ENCODE measurements at places on chromosomes 11 and 22.
A peak's percentile ranks its signal among the peaks of the same experiment; 100 is the strongest.

DNA sequence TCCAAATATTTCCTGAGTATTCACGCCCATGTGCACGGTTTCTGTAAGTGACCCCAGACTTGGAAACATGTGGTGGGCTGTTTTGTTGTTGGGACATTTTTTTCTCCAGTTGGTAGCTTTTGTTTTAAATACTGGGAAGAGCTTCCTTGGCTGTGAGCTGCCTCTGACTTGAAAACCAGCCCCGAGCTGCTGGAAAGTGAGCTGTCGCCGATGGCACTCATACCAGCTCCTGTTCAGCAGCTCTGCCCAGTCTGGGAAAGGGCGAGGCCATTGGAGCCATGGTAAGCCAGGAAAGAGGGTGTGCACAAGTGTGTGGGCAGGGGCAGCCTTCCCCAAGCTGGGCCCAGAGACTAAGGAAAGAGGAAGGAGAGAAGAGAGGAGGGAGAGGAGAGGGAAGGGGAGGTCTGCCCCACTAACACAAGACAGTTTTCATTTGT is 3.2 kb upstream of the FLI1 start:
- no peak for DNase-seq

DNA sequence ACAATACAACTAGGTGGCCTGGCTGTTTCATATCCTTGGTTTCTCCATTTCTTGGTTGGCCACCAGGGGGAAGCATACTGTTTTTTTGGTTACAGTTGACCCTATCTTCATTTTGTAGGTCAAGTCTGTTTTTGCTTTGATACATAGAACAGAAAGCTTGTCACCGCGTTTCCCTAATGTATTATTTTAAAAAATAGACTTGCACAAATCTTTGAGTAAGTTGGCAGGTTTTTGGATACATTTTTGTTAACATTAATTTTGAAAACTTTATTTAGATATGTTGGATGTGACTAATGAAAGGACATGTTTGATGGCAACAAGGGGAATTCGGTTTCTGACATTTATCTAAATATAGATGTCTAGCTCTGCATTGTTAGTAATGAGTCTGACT is 3.0 kb downstream of the NCR3LG1 start:
- DNase-seq = peak; percentile 10

GRCh38 chr22:28819253-28820096 is 19.1 kb upstream of the XBP1 start:
- no peak for DNase-seq

GRCh38 chr22:50536226-50536625 is 6.4 kb upstream of the TYMP start:
- no peak for DNase-seq

- DNase-seq = no peak
Measured at GRCh38 chr11:61403658-61404057, 11.3 kb downstream of the TMEM216 start.

GRCh38 chr11:122668562-122669090 is 13.1 kb downstream of the UBASH3B start:
- no peak for DNase-seq

DNA sequence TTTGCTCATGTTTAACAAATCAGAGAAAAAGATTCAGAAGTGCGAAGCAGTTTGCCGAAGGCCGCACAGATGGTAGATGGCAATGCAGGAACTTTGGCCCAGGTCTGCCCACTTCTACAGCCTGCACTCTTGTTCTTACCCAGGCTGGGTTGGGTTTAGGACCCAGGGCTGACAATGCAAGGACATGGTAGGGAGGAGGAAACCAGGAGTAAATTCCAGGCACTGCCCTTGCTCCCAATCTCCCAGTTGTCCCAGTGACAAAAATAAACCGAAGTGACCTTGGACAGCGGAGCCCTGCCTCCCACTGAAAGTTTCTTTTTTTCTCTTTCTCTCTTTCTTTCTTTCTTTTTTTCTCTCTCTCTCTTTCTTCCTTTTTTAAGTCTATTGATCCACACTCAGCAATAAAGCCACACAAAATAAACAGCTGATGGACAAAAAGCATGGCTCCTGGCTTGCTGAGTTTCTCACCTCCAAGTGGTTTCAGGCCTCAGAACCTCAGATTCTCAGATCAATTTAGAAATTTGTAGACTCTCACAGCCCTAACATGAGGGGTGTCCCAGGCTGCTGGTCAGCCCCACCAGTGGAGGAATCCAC is 33.5 kb upstream of the FCHSD2 start:
- DNase-seq = no peak

- no peak for DNase-seq
Measured at GRCh38 chr11:57781529-57781943, 19.9 kb downstream of the CTNND1 start.

DNA sequence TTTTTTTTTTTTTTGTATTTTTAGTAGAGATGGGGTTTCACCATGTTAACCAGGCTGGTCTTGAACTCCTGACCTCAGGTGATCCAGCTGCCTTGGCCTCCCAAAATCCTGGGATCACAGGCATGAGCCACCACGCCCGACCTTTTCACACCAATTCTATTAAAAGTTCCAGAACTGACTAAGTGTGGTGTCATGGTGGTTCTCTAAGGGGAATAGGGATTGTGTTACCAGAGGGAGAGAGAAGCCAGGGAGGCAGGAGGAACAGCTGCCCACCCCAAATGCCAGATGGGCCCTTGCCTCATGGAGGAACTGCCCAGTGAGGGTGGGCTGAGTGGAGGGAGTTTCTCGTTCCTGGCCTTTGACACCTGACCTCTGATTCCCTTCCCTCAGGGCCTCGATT is 5.9 kb downstream of the RPS6KA4 start:
- DNase-seq = no peak

DNA sequence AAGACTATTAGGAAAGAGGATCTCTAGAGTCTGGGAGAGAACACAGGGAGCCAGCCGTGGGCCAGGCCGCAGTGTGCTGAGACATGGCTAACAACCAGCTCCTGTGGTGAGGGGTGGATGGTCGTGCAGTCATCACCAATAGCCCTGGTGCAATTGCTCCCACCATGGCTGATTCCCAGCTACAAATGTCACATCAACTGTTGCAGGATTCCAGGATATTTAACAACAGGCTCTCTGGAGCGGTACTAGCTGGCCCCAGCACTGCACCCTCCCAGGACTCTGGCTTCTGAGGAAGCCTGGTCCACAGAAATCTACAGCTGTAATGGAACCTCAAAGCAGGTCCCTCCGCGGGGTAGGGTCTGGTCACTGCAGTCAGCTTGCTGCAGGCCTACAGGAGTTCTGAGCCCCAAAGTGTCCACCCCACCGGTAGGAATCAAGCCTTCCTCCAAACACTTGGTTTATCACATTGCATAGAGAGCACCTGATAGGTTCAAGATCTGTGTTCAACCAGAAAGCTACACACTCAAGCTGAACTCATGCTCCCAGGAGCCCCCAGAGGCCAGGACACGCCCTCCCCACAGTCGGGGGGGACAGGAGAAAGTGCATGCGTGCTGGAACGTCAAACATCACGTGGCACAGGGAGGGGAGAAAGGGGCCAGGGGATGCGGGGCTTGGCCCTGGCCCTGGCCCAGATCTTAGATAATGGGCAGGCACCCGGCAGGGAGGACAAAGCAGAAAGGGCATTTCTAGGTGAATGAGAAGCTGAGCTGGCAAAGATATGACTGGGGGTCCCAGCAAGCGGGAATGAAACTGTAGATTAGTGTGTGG is 609.0 kb downstream of the TBC1D22A start:
- no peak for DNase-seq

GRCh38 chr11:126595560-126595959 is 240.1 kb downstream of the ST3GAL4 start:
- DNase-seq = no peak

DNA sequence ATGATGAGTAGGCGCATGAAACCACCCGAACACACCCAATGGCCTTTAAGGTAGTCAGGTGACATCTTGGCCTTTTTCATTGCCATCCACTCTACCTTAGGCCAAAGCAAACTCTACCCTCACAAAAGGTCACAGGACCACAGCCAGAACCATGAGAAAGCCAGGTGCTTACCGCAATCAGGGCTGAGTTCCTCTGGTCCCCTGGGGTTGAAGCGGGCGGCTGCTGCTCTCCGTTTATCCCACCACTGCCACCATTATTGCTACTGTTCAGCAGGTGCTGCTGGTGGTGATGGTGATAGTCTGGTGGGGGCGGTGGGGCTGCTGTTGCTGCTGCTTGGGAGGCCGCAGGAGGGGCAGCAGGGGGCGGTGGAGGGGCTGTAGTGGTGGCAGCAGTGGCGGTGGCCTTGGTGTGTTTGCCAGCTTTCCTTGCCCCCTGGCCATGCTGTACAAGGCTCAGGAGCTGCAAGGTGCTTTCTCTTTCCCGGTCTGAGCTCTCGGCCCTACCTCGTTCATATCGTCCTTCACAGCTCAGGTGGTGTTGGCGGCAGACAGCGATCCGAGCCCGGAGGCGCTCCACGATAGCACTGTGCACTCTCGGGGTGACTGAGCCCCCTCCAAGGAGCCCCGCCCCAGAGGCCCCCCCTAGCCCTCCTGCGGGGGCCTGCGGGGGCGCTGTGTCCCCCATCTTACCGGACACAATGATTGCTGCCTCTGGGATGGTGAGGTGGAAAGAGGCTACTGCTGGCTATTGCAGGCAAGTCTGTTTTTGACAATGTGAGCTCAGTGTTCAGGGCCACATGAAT is 1.6 kb downstream of the MAML2 start:
- no peak for DNase-seq

GRCh38 chr11:99739464-99740089 is 718.8 kb downstream of the CNTN5 start:
- DNase-seq = no peak

DNA sequence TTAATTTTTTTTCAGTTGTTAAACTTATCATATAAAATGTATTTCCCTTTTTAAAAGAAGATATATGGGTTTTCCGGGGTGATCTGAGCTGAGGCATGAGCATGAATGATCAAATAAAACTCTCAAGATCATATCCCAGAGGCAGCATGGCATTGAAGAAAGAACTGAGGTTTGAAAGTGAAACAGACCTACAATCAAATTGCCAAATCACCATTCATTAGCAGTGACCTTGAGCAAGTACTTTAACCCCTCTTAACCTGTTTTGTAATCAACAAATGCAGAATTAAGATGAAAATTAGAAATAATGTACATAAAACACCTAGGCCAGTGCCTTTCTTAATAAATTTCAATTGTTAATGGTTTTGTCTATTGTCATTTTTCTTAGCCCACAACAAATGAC is 116.0 kb downstream of the RBFOX2 start:
- no peak for DNase-seq

- no peak for DNase-seq
Measured at GRCh38 chr11:117874253-117874909, 2.1 kb downstream of the FXYD6 start.

GRCh38 chr22:28171115-28171514 is 252.1 kb upstream of the PITPNB start:
- no peak for DNase-seq

DNA sequence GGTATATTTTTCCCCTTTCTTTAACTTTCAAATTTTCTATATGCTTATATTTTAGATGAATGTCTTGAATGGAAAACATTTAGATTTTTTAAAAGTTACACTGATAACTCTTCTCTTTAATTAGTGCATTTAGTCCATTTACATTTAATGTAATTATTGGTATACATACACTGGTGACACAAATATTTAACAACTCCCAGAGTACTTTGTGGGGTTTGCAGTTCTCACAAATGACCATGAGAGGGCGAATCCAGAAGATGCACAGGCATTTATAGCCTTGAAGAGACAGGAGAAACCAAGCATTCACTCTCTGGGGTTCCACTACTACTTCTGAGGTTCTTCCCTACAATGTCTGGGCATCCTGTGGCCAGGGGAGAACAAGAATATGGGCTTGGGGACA is 125.1 kb downstream of the TIMP3 start:
- no peak for DNase-seq

- no peak for DNase-seq
Measured at GRCh38 chr22:38467904-38468442, at the start of gene KDELR3. TSS of gene KDELR3 (plus strand) at chr22:38468096. CDS start at chr22:38468234, 138 bp downstream.

- DNase-seq = no peak
Measured at GRCh38 chr22:45959719-45960476, 17.1 kb downstream of the WNT7B start.

DNA sequence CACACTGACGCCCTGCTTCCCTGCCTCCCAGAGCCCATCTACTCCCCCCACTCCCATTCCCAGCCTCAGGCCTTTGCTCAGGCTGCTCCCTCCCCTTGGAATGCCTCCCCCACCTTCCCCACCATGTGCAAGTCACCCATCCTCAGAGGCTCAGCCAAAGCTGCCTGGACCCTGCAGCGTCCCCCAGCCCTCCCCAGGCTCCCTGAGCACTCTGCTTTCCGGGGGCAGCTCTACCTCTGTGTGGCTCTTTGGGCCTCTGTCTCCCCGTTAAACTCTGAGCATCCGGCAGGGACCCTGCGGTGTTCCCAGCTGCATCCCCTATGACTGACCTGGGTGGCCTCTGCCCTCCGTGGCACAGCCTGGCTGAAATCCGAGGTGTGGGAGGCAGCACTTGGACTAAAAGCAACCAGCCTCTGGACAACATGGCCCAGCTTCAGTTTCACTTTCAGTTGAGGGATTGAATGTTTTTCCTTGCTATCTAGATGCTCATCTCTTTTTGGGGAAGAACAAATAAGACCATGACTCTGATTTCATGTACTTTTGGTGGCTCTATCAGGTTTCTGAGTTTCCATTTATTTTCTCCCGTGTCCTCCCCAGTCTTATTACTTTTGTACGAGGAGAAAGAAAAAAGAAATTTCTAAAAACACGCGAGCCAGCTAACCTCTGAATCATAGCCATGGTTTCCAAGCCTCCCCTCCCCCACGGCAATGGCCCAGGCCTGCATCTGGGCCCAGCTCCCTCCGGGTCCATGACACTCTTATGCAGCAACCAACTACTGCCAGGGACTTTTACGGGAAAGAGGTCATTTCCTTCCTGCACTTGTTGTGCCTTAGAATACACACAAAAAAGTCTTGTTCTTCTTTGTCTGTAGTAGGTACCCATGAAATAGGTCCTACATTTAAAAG is 3.8 kb downstream of the APOL3 start:
- DNase-seq = peak; percentile 80

GRCh38 chr11:126538071-126538470 is 182.6 kb downstream of the ST3GAL4 start:
- no peak for DNase-seq

DNA sequence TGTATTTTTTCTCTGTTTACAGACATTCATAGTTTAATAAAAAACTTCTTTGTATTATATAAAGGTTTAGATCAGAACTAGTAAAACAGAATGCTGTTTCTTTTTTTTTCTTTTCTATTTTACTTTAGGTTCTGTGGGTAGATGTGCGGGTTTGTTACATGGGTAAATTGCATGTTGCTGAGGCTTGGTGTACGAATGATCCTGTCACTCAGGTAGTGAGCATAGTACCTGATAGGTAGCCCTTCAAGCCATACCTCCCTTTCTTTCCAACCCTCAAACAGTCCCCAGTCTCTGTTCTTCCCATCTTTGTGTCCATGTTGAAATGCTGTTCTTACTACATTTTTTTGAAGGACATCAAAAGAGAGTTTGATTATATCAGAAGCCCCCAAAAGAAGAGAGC is 3.2 kb downstream of the ATM start:
- DNase-seq = no peak

DNA sequence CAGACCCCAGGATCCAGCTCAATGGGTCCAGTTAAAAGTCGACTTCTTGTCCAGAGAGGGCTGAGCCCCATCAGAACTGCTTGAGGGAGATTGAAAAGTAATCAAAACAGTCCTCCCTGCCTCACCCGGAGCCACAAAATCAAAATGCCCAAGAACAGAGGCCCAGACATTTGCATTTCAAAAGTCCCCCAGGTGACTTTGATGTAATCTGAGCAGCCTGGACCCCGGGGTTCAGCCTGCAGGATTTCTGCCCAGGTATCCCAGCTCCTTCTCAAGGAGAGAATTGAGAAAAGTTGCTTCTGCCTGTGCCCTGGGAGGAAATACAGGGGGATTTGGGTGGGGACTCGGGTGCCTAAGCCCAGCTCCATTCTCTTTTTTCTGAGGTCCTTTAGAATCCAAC is 1385.0 kb downstream of the TBC1D22A start:
- DNase-seq = no peak

GRCh38 chr11:15169815-15170551 is 55.3 kb downstream of the INSC start:
- no peak for DNase-seq

All from thoracic aorta (tissue), 2 donors.